ENCODE measurements at places on chromosomes 6 and 20.

GRCh38 chr6:7311917-7312615, 933 bp downstream of the SSR1 start:
- no peak for DNase-seq

- no peak for DNase-seq
Measured at GRCh38 chr20:48220033-48220633, 434.9 kb upstream of the SULF2 start.

DNA sequence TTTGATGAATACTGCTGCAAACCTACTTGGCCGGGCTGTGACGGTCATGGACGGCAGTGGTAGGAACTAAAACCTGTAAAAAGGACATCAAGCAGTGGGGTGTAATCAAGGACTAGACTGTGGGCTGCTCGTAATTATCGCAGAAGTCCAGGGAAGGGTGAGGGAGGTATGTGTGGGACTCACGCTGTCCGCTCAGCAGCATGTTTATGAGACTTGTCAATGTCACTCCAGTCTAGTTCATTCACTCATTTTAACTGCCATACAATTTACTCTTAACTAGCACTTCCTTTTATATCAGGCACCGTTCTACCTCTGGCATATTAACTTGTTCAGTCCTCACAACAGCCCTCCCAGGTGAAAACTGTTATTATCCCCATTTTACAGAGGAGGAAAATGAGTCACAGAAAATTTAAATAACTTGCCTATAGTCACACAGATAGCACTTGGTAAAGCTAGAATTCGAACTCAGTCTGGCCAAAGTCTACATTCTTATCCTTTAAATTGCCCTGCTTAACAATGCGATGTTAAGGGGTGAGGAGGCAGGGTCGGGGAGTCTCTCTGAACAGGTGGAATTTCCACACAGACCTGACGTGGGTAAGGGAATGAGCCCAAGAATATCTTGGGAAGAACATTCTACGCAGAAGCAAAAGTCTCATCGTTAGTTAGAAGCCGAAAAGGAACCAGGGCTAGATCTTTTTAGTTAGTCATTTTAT, 4.1 kb downstream of the PNPLA1 start:
- no peak for DNase-seq

- DNase-seq, result no peak
Measured at GRCh38 chr6:162941128-162941527, 213.4 kb downstream of the PACRG start.

DNA sequence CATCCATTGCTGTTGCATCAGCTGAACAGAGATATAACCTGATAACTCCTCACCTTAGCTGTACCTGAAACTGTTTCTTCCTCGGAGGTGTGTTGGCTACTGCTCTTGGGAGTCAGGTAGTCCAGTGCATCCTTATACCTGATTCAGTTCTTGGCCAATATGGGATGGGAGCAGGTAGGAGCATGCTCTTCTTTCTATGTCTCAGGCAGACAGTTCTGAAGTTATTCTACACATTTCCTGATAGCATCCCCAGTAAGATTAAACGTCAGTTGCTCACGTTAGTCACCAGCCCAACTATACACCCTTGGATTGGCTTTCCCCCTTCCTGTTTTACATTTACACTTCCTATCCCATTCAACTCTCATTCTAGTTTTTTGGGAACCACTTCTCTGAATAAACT, 244.3 kb upstream of the FLRT3 start:
- DNase-seq, result no peak

DNA sequence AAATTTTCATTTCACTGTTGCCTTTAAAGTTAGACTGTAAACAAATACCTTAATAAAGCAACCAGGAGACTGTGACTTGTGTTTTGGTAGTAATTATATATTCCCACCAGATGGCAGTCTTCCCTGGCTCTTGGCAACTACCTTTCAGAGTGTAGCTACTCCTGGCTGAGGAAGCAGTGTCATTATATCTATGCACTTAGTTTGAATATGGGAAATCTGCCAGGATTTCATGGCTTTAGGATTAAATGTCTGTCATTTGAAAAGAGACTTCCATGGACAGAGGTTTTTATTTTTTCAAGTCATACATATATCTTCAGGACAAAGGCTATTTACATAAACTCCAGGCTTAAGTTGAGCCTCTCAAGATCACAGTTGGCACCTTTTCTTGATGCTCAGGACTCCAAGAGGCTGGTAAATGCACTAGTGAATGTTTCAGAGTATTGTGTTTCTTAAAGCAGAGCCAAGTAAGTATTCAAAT, 160.1 kb downstream of the C6orf58 start:
- DNase-seq, result peak; percentile 74

GRCh38 chr6:42963855-42964605, 3.5 kb downstream of the GNMT start:
- DNase-seq, result no peak

GRCh38 chr6:98514796-98515195, 319.6 kb upstream of the POU3F2 start:
- no peak for DNase-seq

GRCh38 chr20:23242556-23243180, 107.9 kb upstream of the NXT1 start:
- DNase-seq, result no peak

DNA sequence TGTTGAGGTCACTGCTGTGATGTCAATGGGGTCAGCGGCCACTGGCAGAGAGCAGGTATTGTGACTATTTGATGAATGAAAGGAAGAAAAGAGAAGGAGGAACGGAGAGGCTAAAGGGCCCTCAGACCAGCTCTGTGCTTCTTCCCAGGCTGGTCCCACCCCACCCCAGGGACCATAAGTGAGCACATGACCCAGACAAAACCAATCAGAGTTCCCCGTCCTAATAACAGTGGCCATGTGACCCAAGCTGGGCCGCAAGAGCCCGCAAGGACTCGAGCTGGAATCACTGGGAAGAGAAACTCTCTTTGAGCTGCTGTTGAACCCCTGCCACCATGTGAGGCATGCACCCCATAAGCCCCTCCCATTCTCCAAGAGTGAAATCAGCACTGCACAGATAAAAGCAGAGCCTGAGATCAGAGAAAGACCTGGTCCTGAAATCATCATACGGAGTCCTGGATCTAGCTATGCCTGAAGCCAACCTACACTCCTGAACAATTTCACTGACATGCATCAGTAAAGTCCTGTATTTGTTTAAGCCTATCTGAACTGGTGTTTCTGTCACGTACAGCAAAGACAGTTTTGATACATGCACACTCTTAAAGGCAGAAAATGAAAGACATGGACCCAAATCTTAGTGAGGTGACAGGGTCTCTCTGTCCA, 90.2 kb downstream of the PREX1 start:
- no peak for DNase-seq

- no peak for DNase-seq
Measured at GRCh38 chr6:134600671-134601070, 282.8 kb upstream of the SGK1 start.

DNA sequence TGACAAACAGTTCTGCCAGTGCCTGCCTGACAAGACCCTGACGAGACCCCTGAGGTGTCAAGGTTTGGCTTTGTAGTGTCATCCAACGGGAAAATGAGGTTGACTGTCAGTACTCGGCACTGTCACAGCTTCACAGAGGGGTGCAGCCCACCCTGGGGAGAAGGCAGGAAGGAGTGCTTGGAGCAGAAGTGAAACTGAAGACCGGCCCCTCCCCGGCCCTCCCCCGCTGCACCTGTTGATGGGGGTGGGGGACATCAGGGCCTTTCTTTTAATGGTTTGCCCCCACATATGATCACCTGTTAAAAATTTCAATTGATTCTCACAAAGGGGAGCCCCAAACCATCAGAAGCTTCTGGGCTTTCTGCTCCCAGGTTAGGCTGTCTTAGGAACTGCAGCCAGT, 6.8 kb downstream of the PMEPA1 start:
- DNase-seq, result no peak

DNA sequence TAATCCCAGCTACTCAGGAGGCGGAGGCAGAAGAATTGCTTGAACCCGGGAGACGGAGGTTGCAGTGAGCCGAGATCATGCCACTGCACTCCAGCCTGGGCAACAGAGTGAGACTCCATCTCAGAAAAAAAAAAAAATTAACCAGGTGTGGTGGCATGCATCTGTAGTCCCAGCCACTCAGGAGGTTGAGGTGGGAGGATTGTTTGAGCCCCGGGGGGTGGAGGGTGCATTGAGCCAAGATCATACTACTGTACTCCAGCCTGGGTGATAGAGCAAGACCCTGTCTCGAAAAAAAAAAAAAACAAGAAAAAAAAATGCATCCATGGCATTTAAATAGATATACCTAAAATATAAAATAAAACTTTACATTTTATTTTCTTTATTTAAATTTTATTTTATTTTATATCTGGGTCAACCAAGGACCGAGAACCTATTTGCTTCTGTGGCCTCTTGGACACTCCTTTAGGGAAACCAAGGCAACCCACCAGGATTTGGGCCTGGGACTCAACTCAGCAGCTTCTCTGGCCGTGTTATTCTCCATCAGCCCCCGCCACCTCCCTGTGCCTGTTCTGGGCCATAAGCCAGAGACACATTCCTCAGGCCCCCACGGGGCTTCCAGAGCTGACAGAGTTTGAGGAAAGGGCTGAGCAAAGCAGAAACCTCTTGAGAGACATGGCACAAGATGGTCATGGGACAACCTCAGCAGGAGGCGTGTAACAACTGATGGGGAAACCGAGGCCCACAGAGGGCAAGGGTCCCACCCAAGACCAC, 6.2 kb downstream of the SNTA1 start:
- DNase-seq, result no peak

DNA sequence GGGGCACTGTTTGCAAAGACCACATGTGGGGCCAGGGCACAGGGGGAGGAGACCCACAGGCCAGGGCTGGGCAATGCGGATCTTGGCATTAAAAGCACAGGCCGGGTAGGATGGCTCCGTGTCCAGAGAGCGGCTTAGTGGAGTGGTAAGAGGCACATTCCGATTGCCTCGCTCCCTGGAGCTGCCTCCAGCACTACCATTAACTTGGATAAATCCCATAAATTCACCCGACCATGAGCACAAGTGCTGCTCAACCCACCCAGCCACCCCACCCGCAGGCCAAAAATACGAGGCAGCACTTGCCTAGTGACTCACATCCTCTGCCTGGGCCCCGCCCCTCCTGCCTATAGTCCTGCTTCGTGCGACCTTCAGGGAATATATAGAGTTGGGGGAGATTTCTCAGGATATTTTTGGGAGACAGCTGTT, 67.5 kb upstream of the QKI start:
- DNase-seq, result no peak

- no peak for DNase-seq
Measured at GRCh38 chr6:165685302-165685701, 22.3 kb upstream of the PDE10A start.

- no peak for DNase-seq
Measured at GRCh38 chr6:29777310-29777709, 50.3 kb upstream of the HLA-G start.

DNA sequence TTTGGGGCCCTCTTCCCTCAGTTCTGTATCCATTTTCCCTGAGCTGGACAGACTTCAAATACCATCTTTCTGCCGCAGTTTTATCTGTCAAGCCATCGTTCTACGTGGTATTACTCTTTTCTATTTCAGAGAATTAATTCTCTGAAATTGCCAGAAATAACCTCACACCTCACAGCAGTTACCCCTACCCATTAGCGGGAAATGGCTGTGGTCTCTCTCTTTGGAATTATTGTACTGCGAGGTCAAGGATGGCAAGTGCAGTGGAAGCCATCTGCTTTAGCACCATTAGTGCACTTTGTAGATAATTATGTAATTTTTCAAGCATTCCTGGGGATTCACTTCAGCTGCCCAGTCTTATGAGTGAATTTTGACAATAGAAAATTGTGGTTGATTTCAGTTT, 147.8 kb upstream of the CDH4 start:
- DNase-seq, result no peak

DNA sequence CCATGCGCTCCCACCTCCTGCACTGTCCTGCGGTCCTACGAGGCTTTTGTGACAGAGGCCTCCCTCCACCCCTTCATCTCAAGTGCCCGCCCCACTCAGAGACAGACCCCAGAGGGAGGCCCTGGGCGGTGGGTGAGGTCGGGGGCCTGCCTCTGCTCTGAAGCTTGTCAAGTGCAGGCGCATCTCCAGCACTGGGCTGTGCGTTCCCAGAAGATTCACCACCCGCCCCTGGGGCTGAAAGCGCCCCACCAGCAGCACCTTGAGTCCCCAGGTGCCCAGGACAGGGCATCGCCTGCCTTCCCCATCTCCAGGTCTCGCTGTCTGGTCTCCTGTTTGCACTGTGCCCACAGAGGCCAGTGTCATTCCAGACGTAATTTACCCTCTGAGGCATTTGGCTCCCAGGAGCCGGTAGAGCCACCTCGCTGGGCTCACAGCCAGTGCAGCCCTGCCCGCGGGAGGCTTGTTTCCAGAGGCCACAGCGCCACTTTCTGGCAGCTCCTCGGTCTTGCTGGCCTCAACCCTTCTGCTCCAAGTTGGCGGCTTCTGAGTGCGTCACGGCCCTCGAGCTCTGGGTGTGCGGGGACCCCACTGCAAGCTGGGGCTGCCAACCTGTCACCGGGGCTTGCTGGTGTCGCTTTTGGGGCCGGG, 191.1 kb downstream of the TAF4 start:
- peak; percentile 32 for DNase-seq

GRCh38 chr6:157454762-157455714, 74.0 kb downstream of the ZDHHC14 start:
- no peak for DNase-seq

Measured in HCT116 (cell line).